Spinal cord (tissue), 10 donors: ENCODE measurements at places on chromosomes 6 and 20. TPM values are rescaled to one million over a fixed set of nuclear protein-coding genes. Genes with fewer than 3 reads are reported as not detected.

Gene COL10A1
- 0.66 TPM for total RNA-seq

DNA sequence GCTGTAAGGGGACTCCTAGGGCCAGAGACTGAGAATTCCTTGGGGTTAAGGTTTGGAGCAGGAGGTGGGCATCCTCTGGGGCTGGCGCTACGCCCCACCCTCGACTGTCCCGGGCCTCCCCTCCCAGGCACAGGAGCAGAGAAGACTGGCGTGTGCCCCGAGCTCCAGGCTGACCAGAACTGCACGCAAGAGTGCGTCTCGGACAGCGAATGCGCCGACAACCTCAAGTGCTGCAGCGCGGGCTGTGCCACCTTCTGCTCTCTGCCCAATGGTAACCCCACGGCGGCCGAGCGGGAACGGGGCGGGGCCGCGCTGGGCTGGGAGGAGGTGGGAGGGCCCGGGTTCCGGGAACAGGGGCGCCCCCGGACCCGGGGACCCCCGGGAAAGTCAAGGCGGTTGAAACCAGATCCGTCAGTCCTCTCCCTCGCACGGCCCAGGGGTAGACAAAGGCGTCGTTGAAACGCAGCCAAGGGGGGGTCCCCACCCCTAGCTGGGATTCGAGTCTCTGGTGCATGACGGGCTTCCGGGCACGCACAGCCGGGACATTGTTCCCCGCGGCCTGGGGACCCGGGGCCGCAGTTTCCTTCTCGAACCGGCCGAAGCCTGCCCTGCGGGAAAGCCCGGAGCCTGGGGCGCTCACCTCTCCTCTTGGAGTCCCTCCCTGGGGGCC lies 844 bp downstream of the WFDC2 start:
- DNase-seq, result peak; percentile 47

Gene PBOV1
- total RNA-seq, result not detected

Gene ARFGAP1
- total RNA-seq, result 68.9 TPM

Gene COQ3
- total RNA-seq, result 8.7 TPM

- DNase-seq, result no peak
These were observed 45.2 kb downstream of the AKIRIN2 start for GRCh38 chr6:87656857-87657256.

- DNase-seq, result no peak
These were observed 33.3 kb downstream of the FARS2 start for GRCh38 chr6:5294392-5295211.

- DNase-seq, result no peak
These were observed 34.3 kb upstream of the TCF21 start for GRCh38 chr6:133854364-133855275.

DNA sequence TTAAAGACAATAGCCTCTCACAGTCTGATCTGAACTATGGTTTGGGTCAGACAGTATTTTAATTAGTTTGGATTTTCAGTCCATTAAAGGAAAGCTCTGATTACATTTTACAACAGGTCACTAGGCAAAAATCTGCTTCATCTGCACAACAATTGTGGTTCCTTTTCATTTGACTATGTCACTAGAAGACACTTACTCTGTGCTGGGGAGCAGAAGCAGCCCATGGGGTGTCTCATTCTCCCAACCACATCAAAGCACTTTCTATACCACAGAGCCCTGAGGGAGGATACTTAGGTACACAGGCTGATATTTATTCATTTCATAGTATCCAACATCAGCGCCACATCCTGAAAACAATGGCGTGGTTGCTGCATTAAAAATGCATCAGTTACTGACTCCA lies 36.6 kb upstream of the HDAC2 start:
- DNase-seq, result no peak

- no peak for DNase-seq
These were observed 154.8 kb downstream of the PTPRK start for GRCh38 chr6:128365520-128366160.

- no peak for DNase-seq
These were observed 12.2 kb upstream of the C2 start for GRCh38 chr6:31915351-31915750.

GRCh38 chr6:74755778-74756177 lies 450.1 kb downstream of the COL12A1 start:
- DNase-seq, result no peak

DNA sequence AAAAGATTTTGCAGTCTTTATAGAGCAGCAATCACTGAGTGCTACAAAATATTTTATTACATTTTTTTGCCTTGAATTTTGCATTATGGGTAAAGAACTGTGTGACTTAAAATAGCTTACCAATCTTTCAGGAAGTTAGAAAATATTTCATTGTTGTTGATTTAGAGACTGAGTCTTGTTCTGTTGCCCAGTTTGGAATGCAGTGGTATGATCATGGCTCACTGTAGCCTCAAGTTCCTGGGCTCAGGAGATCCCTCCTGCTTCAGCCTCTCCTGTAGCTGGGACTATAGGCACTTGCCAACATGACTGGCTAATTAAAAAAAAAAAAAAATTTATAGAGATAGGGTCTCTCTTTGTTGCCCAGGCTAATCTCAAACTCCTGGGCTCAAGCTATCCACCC lies 100.8 kb downstream of the ADGRB3 start:
- DNase-seq, result no peak

DNA sequence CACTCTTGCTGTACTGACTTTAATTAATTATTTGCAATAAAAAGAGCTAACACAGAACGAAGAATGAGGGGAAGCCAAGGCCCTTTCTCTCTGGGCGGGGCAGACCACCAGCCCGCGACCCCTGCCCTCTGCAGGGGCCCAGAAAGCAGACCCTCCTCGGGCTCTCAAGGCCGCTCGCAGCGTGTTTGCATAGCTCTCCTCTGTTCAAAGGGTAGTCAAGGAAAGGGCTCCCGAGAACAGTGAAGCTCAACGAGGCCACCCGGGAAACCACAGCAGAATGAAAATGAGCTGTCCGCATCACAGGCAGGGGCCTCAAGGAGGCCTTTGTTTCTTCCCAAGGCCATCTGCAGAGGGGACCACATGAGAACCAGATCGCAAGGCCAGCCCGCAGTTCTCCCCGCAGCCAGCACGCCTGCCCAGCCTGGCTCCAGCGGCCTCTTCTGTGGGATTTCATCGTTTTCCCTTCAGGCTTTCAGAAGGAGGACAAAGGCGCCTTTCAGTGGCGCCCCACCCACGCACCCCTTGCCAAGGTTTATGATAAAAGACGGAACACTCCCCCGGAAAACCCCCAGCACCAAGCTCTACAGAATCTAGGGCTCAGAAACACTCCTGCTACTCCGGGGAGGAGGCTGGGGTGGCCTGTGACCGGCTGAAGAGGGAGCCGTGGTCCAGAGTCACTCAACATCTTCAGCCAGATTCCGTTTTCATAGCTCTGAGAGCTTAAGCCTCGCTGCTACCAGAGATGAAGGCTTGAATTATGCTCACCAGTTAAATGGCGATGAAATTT lies 25.3 kb downstream of the ACSS1 start:
- peak; percentile 79 for DNase-seq

DNA sequence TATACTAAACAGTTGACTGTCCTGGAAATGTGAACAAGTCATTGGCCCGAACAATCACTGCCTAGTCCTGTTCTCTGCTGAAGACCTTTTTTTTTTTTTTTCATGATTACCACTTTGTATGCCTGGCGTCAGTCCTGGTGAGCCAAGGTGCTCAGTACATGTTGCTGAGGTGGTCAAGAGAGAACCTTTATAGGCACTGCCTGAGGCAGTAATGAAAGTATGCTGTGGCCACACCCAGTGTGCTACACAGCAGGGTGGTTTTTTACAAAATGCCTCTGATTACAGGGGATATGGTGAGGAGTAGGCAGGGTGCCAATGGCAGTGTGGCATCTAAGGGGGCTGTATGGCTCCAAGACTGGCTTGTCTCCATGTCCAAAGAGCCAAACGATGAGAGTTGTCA lies 135.1 kb upstream of the ENPP5 start:
- DNase-seq, result no peak

Gene SAPCD1
- total RNA-seq, result 3.4 TPM

Gene IFNGR1
- 136 TPM for total RNA-seq

Gene EMILIN3
- 8.6 TPM for total RNA-seq

GRCh38 chr20:16530201-16530681 lies 43.0 kb downstream of the KIF16B start:
- no peak for DNase-seq

DNA sequence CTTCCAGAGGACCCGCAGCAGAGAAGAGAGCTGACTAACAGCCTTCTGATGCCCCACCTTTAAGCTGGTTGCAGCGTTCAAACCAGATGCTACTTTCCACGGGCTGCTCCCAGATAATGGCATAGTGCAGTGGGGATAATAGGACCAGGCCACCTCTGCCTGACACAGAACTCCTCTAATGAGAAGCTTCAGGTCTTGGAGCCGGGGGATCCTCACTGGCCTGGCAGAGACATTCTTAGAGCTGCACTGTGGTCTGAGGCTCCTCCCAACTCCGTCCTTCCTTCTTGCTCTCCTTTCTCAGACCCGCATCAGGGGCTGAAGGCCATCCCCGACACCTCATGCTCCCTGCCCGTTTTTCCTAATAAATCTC lies 206.6 kb upstream of the MARCKS start:
- no peak for DNase-seq

DNA sequence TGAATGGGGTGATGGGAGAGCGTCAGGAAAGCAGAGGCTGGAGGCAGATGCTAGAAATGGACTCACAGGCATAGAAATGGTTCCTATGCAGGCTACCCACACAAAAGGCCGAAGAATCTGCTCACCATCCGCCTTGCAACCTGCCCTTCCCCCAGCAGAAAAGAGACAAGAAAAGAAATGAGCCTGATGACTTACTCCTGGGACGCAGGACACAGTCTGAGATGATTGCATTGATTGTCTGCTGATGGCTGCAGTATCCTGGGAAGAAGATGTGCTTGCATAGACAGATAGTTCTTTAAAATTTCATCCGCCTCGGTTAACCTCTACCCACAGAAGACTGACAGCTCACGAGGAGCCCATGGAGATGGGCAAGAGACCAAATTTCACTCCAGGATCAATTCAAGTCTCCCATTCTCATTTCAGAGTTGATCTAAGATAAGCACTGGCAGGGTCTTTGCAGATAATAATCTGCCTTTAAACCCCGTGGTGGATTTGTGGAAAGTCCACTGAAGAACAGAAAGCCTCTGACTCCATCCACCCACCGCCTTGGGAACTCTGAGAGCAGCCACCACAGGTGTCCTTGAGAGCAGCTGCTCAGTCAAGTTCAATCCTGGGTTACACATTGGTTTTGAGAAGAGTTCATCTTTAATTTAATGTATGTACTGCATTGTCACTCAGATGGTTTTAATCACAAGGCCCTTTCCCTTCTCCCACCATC lies 7.2 kb downstream of the AGPAT4 start:
- no peak for DNase-seq
